Activated T-helper 1 cell treated with Interleukin-2 at 50 U/mL for 16 hours (primary cell): ENCODE measurements at places on chromosomes 11 and 22.

GRCh38 chr11:130649801-130650200 lies 201.4 kb downstream of the ADAMTS15 start:
- DNase-seq: no peak

DNA sequence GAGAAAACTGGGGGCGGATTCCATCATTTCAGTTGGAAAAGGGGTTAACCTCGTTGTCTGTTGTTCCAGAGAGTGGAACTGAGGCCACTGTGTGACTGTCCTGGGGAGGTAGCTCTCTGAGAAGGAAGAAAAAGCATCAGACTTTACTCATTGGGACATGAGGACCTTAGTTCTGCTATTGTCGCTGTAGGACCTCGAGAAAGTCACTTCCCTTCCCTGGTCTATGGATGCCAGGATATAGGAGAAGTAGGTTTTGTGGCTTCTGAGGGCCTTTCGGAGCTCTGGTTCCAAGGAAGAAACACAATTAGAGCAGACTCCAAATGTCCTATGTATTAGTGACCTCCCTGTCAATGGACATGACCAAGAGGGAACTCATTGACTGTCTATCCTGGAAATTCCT lies 6.2 kb downstream of the MYO18B start:
- DNase-seq: no peak

DNA sequence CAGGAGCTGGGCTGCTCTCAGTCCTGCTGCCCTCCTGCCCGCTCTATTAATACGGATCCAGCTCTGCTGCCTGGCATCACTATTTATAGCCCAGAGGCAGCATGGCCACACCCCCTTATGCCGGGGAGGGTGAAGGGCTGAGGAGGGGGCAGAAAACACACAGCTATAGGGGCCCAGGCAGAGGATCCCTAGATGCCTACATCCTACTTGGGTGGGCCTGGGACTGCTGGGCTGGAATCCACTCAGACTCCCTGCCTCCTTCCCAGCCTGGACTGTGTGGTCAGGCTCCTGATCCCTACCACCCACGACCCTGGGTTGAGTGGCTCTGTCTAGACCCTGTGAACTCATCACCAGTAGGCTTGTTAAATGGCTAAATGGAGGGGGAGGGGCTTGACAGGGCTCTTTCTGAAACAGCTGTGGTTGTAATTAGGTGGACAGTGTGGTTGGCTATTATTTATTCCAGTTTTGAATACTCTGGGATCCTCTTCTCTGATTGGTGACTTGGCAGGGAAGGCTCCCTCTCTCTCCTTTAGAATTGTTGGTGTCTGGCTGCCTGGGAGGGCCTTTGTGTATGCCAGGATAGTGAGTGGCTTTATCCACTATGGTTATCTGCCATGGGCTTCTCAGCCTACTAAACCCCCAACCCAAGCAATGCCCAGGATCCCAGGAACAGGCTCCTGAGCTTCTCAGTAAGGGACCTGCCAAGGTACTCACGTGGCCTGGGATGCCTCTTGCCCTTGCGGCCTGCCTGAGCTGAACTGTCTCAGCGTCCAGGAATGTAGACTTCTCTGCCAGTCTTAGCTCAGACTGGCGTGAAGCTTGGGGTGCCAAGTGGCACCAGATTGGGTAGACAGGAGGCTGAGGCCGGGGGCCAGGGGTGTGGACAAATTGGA lies 15.2 kb downstream of the PHLDB1 start:
- no peak for DNase-seq

GRCh38 chr11:115939731-115940421 lies 435.7 kb upstream of the CADM1 start:
- DNase-seq: no peak

DNA sequence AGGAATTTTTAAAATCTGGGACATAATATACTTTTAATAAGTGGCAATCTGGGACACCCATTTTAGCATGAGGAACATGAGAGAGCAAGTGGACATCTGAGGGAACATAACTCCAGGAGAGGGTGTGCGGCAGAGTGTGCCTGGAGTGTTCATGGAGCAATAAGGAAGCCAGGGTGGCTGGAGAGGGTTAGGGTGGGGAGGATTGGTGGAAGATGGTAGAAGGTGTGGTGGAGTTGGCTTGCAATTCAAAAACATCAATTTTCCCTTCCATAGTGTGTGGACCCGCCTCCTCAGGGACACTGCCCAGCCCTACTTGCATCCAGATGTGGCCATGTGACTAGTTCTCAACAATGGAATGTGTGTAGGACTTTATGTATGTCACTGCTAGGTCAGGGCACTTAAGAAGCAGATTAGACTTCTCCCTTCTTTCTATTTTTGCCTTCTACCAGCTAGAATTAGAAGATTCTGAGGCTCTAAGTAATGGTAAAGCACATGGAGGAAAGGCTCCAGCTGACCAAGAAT lies 4.4 kb upstream of the DENND5A start:
- no peak for DNase-seq
